ENCODE measurements at places on chromosomes 3 and 15.
A peak's percentile ranks its signal among the peaks of the same experiment; 100 is the strongest.

GRCh38 chr3:186319945-186320344 is 42.1 kb downstream of the DGKG start:
- DNase-seq, result no peak

DNA sequence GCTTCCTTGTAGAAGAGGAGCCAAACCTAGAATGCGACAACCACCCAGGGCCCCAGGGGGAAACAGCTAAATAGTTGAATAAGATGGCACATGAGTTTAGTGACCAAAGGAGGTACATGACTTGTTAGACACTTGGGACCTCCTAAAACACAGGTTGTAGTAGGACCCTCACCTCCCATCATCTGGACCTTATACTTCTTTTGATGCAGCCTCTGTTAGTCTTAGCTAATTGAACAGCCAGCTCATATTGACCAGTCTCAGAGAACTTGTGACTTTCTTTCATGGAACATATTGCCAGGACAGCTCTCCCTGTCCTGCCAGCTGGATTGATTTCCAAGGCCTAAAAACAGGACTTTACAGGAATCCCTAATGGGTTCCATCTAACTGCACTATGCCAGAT is 45.0 kb downstream of the SPSB4 start:
- DNase-seq, result no peak

DNA sequence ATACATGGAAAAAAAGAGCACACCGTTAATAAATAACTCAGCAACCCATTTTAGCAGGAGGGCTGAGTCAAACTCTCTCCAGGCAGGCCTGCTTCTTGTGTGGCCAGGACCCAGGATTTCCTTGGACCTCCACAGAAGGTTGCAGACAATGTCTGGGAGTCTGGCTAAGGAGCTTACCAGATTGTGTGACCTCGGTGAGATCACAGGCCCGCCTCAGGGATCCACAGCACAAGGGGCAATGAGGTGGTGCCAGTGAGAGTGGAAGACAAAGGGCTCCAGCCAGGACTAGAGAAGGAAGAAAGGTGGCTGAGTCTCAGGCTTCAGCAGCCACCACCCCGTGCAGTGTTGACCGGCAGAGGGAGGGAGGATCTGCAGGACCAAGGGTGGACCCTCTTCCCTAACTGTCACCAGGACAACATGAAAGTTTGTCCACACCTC is 32.2 kb upstream of the SEC22A start:
- DNase-seq, result no peak

GRCh38 chr3:13338231-13338630 is 81.9 kb downstream of the NUP210 start:
- no peak for DNase-seq

DNA sequence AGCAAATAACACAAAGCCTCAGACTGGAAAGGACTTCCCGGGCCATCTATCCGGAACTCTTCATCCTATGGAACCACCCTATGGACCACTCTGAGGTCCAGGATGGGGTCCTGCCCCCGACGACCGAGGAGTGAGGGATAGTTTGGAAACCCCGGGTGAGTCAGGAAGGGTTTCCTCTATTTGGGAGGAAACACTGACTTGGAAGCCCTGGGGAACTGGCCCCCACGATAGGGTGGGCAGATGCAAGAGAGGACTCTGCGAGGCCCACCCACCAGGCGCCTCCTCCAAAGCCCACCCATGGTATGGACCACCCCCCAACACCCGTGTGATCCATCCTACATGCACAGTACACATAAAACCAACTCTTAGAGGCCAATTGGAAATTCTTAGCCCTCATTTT is 69.4 kb downstream of the CPN2 start:
- DNase-seq, result no peak

DNA sequence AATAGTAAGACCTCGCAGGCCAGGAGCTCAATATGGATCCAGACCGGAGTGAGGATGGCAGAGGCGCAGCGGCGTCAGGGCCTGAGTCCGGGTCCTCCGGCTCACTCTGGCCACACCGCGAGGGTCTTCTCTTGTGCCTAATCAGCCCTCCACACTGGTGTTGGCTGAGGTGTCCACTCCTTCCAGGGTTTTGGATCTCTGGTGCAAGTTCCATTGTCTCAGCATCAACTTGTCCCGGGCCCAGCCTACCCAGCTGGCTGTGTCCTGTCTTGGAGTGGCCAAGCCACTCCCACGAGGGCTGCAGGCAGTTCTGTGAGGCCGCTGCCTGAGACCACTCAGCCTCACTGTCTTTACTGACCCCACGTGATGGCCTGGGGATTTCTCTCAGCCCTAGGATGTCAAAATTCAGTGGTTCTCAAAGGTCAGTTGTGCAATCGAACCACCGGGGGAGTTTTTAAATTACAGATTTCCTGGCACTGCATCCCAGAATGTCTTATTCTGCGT is 12.6 kb upstream of the GOLGA6L7 start:
- DNase-seq, result no peak

DNA sequence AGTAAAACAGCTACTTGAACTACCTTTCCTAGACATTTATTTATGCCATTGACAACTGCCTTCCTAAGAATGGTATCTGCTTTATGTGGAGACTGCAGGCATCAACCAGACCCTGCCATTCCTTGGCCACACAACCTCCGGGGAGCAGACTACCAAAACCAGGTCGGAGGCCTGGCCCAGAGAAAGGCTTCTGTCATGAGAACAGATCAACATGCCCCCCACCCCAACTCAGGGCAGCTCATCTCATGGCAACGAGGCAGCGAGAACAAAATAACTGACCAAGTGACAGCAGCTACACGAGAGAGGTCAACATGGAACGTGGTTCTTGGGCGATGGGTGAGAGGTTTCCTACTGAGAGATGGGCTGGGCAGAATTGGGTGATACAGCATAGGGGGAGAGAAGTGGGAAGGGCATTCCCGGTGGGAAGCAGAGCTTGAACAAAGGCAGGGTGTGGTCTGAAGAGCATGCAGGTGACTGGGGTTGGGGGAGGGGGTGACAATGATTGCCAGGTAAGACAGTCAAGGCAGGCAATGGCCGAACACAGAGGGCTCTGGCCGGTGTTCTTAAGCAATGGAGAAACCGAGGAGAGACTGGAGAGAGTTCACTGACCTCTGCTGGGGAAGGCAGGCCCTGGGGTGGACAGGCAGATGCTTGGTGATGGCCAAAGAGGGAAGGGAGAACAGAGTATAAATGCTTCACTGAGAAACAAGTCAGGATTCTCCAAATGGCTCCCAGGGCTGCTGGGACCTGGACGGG is 33.9 kb downstream of the CCDC12 start:
- DNase-seq, result no peak

- DNase-seq, result no peak
These were observed 156.2 kb downstream of the CLSTN2 start for GRCh38 chr3:140091143-140091542.

- DNase-seq, result peak; percentile 93
These were observed 29.5 kb downstream of the KLHL24 start for GRCh38 chr3:183664913-183665381.

GRCh38 chr15:51576286-51576850 is 46.2 kb downstream of the DMXL2 start:
- no peak for DNase-seq

DNA sequence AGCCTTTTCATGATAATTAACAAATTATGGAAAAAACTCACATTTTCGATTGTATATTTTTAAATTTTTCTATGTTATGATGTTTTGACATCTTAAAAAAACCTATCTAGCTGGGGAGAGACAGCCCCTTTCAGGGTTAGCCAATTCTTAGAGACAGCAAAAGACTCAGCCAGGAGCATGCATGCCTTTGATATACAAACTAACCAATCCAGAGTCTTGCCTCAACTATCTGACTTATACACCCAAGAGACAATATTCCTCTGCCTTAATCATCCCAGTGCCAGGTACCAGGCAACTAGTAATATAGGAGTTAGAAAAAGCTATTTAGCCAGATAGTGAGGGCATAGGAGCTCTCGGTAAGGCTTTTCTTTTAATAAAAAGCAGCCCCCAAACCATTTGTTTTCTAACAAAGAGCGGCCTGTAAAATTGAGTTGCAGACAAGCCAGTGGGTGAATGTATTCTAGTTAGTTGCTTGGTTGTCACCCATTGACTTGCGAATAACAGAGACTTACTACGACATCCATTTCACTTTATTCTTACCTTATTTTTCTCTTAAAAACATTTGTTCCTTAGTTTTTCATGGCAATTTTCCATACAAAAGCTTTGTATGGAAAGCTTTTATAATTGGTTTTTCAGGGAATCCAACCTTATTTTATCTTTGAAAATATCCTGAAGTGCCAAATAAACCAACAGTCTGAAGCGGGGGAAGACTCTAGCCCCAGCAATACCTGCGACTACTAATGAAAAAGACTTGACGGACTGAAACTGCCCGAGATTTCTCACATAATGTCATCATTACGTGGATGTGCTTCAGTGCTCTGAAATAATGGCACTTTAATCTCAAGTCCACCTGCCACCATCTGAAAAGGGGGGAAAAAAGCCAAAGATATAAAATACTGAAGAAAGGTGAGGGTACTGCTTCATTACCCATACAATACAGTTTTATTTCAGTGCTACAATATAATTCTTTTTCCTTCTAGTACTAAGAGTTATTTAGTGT is 64.6 kb upstream of the ATP2C1 start:
- no peak for DNase-seq

GRCh38 chr3:149626671-149627070 is 31.2 kb downstream of the WWTR1 start:
- DNase-seq, result no peak
